Activated naive CD8-positive, alpha-beta T cell treated with anti-CD3 and anti-CD28 coated beads for 36 hours (primary cell): ENCODE measurements at places on chromosomes 1 and 21. TPM values are rescaled to one million over a fixed set of nuclear protein-coding genes. Genes with fewer than 3 reads are reported as not detected.

The NADK gene
- total RNA-seq = 74.7 TPM

The CRB1 gene
- not detected for total RNA-seq

The VHLL gene
- not detected for total RNA-seq

The CDCA8 gene
- total RNA-seq = 61.9 TPM

The CAPN8 gene
- not detected for total RNA-seq

The EDN2 gene
- total RNA-seq = not detected

The UBE2U gene
- total RNA-seq = not detected

The MOB3C gene
- 8.7 TPM for total RNA-seq

The B3GALT5 gene
- not detected for total RNA-seq

The TCEA3 gene
- total RNA-seq = 7.4 TPM

DNA sequence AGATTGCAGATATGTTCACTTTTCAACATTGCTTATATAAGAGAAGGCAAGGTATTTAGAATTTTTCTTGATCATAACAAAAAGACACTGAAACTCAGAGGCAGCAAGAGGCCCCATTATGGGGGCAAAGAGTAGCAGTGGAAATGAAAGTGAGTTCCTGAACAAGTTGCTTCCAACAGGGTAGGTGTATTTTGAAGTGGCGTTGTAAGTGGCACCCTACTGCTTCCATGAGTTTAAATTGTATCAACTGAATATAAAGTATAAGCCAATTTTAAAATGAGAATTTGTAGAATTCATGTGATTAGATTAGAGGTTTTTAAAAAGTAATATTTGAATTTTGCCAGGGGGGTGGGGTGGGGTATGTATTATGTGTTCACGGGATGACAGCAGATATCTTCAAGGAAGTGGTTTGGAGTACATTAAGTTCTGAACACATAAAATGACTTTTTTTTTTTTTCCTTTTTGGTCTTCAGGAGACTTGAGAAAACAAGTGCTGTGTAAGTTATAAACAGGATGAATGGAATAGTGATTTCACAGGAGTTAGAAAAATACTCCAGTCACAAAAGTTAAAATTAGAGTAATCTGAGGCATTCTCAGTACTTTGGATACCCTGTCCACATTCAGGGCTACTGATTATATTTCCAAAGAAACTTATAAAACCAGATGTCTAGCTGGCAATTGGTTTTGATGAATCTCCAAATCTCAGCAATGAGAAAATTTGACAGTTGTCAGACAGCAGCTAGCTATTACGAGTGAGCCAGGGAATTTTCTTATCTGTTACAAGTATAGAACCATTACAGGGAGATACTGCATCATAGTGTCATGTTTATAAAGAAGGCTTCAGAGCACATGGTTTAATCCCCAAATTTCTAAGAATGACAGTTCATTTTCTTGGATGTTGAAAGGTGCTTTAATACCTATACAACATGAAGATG, 182.0 kb downstream of the ST6GALNAC3 start:
- H3K4me3 ChIP-seq = peak overlapping the region; percentile 62
- H3K27ac ChIP-seq = peak overlapping the region; percentile 92
- H3K27me3 ChIP-seq = no peaks in the 10 kb centered on the region
- peaks cover 72% of the 10 kb centered on the region for H3K4me1 ChIP-seq

- no peaks in the 10 kb centered on the region for H3K4me1 ChIP-seq
- no peak for DNase-seq
- no peak overlapping the region for H3K27ac ChIP-seq
- no peaks in the 10 kb centered on the region for H3K36me3 ChIP-seq
- H3K27me3 ChIP-seq = peaks cover 4% of the 10 kb centered on the region
These were observed 184.4 kb downstream of the RYR2 start for GRCh38 chr1:237226177-237226944.

DNA sequence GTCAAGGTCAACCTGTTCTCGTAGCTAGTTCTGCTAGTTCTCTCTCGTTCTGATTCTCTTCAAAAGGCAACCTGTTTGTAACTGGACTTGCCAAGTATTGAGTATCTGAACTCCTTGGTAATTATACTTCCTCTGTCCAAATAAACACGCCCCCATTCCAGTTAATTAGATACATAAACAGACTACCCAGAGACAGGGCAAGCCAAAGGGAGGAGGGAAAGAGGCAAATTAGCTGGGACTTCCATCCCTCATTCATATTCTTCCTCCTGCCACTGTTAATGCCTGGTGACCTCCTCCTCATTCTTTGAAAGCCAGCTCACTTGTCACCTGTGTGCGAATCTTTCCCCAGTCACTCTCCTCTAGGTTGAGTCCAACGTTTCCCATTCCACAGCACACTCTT, 62.9 kb downstream of the LPAR3 start:
- no peaks in the 10 kb centered on the region for H3K27me3 ChIP-seq
- H3K4me3 ChIP-seq = no peak overlapping the region
- DNase-seq = no peak
- H3K4me1 ChIP-seq = peaks cover 2% of the 10 kb centered on the region
- H3K36me3 ChIP-seq = no peaks in the 10 kb centered on the region
- no peak overlapping the region for H3K27ac ChIP-seq

GRCh38 chr1:57003398-57004139, 37.8 kb upstream of the C8B start:
- no peak overlapping the region for H3K27ac ChIP-seq
- no peak for DNase-seq
- no peak overlapping the region for H3K4me3 ChIP-seq
- no peaks in the 10 kb centered on the region for H3K36me3 ChIP-seq
- H3K27me3 ChIP-seq = peaks cover 3% of the 10 kb centered on the region

DNA sequence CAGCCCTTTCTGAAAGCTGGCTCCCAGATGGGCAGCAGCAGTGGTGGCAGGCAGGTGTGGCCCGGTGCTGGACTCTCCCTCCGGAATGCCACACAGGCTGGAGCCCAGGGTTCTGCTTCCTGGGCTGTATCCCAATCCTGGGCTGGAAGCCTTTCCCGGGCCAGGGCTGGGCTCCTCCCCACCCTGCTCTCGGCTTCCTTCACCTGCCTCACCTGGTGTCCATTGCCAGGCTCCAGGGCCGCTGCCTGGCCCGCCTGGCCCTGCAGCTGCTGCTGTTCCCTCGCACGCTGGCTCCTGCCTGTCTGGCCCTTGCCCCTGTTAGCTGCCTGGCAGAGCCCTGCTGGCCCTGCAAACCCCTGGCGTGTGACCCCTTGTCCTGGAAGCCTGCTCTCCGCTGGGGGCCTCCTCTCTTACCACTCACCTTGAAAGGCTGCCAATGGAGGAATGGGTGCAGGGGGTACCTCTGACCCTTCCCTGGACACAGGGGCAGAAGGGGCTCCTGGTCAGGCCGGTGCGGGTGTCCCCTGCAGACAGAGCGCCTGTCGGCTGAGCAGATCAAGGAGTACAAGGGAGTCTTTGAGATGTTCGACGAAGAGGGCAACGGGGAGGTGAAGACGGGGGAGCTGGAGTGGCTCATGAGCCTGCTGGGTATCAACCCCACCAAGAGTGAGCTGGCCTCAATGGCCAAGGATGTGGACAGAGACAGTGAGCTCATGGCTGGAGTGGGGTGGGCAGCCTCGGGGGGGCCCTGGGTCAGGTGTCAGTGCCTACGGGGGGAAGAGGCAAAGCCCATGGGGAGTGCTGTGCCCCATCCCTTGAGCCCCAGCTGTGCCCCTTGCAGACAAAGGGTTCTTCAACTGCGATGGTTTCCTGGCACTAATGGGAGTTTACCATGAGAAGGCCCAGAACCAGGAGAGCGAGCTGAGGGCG, 1.1 kb downstream of the CALML6 start:
- H3K36me3 ChIP-seq = no peaks in the 10 kb centered on the region
- H3K4me3 ChIP-seq = peak overlapping the region; percentile 45
- H3K27me3 ChIP-seq = no peaks in the 10 kb centered on the region
- no peak overlapping the region for H3K27ac ChIP-seq
- no peak for DNase-seq
- H3K4me1 ChIP-seq = peaks cover 3% of the 10 kb centered on the region

GRCh38 chr1:10471411-10472219, 714 bp downstream of the DFFA start:
- H3K4me1 ChIP-seq = peaks cover 39% of the 10 kb centered on the region
- H3K27me3 ChIP-seq = no peaks in the 10 kb centered on the region
- H3K36me3 ChIP-seq = peaks cover 15% of the 10 kb centered on the region
- H3K4me3 ChIP-seq = peak overlapping the region; percentile 93
- H3K27ac ChIP-seq = peak overlapping the region; percentile 97

DNA sequence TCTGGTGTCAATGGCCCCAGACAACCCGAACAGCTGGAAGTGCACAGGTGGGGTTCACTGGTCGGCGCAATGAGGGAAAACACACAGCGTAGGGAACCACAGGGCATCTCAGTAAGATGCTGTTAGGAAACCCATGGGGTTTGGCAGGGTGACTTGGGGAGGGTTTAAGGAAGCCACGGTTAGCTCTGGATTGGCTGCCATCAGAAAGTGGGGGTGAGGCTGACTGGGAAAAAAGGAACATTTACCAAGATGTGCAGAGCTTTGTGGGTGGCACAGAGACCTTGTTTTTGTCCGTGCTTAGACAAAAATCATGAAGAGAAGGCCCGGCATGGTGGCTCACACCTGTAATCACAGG, 11.0 kb downstream of the ALDH4A1 start:
- no peak overlapping the region for H3K27ac ChIP-seq
- H3K36me3 ChIP-seq = no peaks in the 10 kb centered on the region
- no peaks in the 10 kb centered on the region for H3K4me1 ChIP-seq

- no peak overlapping the region for H3K27ac ChIP-seq
- peaks cover 3% of the 10 kb centered on the region for H3K36me3 ChIP-seq
- H3K27me3 ChIP-seq = no peaks in the 10 kb centered on the region
- H3K4me1 ChIP-seq = no peaks in the 10 kb centered on the region
- DNase-seq = no peak
These were observed 11.3 kb downstream of the CSTB start for GRCh38 chr21:43764576-43765495.

DNA sequence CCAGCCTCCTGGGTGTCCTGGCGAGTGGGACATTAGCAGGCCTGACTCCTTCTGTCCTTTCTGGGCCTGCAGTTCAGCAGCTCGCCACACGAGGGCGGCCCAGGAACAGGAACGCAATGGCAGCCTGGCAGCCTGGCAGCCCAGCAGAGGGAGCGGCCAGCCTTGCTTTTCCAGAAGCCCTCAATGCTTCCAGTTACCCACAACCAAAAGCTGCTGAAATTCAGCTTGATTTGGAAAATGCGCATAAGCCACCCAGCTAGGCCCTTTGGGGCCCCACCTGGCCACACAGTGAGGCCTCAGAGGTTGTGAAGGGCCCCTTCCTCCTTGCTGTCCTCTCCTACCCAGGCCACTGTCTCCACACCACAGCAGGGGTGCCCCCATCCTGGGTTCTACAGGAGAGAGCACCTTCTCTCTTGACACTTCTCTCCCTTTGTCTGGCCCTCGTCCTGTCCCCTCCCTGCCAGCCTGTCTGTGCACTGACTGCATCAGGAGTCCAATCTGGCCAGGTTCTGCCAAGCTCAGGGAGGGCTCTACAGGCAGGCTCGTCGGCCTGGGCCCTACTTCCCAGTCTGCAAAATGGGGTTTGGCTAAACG, 103.4 kb upstream of the VAMP3 start:
- H3K27ac ChIP-seq = no peak overlapping the region
- DNase-seq = peak; percentile 81
- H3K4me1 ChIP-seq = no peaks in the 10 kb centered on the region
- H3K4me3 ChIP-seq = no peak overlapping the region

GRCh38 chr1:203522237-203522636, 28.3 kb downstream of the OPTC start:
- no peak overlapping the region for H3K27ac ChIP-seq
- H3K4me1 ChIP-seq = no peaks in the 10 kb centered on the region

DNA sequence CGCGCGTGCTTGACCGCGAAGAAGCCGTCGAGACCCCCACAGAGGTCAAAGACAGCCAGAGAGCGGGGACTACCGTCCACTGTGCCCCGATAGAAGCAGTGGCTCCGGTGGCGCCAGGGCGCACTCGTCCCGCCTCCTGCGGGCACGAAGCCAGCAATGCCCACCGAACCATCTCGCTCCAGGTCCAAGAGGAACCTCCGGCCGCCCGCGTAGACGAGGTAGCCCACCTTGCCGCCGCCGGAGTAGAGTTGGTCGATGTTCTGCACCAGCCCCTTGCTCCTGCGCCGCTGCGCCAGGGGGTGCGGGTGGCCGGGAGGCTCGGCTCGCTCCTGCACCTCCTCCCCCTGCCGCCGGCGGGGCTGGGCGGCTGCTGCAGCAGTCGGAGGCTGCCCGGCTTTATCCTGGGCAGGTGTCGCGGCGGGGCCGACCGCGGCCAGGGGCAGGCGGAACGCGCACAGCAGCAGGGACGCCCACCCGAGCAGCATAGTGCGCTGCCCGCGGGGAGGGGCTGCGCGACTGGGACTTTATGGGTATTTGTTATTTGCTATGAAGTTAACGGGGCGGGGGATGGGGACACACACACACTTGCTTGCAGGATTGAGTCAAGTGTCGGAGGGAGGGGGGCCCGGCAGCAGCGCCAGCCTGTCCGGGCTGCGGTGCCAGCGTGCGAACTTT, 844 bp downstream of the ADAMTS5 start:
- no peak overlapping the region for H3K4me3 ChIP-seq
- no peak for DNase-seq
- H3K36me3 ChIP-seq = no peaks in the 10 kb centered on the region
- H3K27ac ChIP-seq = no peak overlapping the region
- H3K27me3 ChIP-seq = peaks cover 64% of the 10 kb centered on the region
- peaks cover 5% of the 10 kb centered on the region for H3K4me1 ChIP-seq

GRCh38 chr1:41394369-41394744, 33.1 kb downstream of the FOXO6 start:
- no peak overlapping the region for H3K27ac ChIP-seq
- no peaks in the 10 kb centered on the region for H3K36me3 ChIP-seq
- H3K4me1 ChIP-seq = no peaks in the 10 kb centered on the region
- H3K27me3 ChIP-seq = peaks cover 25% of the 10 kb centered on the region
- H3K4me3 ChIP-seq = no peak overlapping the region

- H3K4me3 ChIP-seq = no peak overlapping the region
- no peak for DNase-seq
- no peaks in the 10 kb centered on the region for H3K36me3 ChIP-seq
These were observed 122.1 kb upstream of the HMGB4 start for GRCh38 chr1:33741749-33742148.
